LoVo (cell line): ENCODE measurements at places on chromosomes 6 and 20.
A peak's percentile ranks its signal among the peaks of the same experiment; 100 is the strongest.

DNA sequence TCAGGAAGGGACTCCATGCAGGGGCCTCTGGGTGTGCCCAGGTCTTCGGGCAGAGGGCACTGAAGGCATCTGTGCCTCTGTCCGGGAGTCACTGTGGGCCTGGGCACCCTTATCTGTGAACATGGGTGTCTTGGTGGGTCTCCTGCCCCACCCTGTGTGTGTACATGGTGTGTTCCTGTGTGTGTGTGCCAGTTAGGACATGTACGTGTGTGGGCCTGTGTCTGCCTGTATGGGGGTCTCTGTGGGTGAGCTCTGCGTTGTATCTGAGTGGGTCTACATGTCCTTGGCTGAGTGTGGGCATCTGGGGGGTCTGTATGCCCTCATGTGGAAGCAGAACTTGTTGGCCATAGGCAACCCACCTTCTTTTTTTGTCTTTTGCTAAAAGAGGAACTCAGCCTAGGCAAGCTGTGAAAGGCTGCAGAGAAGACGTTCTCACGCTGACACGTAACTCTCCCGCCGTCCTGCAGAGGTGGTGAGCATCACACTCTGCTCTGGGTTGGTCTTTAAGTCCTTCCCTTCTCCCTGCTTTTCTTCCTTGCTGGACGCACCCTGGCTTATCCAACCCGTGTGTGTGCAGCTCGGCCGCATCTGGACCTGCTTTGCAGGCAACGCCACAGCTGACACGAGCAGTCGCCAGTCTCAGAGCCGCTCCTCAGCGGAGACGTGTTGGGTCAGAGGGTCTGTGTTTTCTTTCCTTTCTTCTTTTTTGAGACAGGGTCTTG, 532 bp upstream of the NPBWR2 start:
- no peak for DNase-seq

DNA sequence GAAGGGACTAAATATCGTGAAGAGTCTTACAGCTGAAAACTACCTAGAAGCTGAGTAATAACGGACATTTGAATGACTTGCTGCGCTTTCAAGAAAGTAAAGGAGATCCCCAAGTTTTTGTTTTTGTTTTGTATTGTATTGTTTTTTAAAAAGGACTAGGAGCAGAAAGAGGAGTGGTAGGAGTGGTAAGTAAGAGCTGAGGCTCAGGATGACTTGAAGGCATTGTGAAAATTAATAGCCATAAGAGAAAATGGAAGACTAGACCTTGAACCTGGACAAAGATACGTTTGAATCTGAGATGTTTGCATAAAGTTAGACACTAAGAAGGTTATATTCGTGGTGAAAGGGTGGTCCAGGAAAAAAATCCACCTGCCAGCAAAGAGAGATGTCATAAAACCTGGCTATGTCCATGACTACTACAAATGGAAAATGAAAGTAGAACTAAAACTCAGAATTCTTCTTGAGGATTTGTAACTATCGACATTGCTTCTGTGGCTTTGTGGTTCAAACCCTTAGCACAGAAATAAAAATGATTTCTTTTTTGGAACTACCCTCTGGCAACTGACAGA, 824.8 kb upstream of the FLRT3 start:
- DNase-seq: peak; percentile 14

GRCh38 chr20:16488086-16488485, 85.2 kb downstream of the KIF16B start:
- no peak for DNase-seq

GRCh38 chr6:166027761-166028160, 139.9 kb downstream of the TBXT start:
- DNase-seq: no peak

GRCh38 chr6:33967265-33967767, 163.5 kb upstream of the MLN start:
- no peak for DNase-seq

DNA sequence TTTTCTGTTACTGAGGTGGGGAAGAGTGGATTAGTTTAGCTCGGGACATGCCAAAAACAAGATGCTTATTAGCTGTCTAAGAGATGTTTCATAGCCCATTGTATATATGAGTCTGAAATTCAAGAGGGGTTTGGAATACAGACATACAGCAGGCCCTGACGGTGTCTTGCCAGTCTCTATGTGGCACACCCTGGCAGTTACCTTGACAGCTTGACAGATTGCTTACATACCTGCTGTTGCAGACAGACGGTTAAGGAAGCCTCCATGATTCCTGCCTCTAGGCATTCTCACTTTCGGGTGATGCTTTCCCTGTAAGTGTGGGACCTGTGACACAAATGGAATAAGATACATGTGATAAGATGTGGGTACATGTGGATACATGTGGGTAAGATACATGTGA, 95.0 kb downstream of the QRSL1 start:
- no peak for DNase-seq

GRCh38 chr6:52704060-52704459, 33.1 kb downstream of the TMEM14A start:
- DNase-seq: no peak

DNA sequence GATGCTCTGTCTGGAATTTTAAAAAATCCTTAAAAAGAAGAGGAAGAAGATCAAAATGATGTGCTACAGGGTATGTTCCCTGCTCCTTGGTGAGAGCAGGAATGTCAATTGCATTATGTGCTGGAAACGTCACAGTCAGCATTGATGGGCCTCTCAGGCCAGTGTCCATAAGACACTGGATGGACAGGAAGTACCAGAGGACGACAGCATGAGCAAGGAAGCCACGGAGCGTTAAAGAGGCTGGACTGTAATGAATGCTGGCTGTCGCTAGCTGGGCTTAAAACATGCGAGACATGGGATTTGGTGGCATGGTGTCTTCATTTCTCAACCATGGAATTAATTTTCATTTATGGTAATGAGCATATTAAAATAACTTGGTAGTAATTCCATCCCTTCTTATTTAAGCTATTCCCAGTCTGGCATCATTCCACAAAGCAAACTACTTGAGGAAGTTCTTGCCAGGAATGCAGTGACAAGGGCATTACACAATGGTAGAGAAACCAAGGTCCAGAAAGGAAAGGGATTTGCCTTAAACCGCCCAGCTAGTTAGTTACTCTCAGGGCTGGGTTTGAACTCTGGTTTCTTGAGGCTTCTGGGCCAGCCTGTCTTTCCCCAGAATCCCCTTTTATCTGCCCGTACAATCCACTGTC, 166.6 kb upstream of the SOX4 start:
- DNase-seq: no peak

- no peak for DNase-seq
Observed at GRCh38 chr6:168124158-168124557, 45.1 kb upstream of the FRMD1 start.

DNA sequence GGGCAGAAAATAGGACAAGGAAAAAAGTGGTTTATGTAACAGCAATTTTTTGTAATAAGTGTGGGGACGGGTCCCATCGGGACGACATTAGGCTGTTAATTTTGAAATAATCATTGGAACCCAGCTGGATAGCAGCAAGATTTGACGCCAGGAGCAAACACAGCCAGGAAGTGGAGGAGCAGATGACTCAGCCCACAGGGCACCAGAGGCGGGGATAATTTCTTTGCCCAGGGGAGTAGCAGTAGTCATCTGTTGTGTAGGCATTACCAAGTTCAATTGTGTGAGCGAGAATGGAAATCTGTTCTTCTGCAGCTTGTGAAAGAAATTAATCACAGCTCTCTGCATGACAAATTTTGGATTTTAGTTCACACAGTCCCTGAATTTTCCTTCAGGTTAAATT, 22.6 kb upstream of the RIN2 start:
- peak; percentile 85 for DNase-seq

- DNase-seq: peak; percentile 59
Observed at GRCh38 chr6:7267466-7268091, 45.4 kb downstream of the SSR1 start.

- DNase-seq: no peak
Observed at GRCh38 chr20:11537032-11537431, 380.7 kb upstream of the BTBD3 start.

DNA sequence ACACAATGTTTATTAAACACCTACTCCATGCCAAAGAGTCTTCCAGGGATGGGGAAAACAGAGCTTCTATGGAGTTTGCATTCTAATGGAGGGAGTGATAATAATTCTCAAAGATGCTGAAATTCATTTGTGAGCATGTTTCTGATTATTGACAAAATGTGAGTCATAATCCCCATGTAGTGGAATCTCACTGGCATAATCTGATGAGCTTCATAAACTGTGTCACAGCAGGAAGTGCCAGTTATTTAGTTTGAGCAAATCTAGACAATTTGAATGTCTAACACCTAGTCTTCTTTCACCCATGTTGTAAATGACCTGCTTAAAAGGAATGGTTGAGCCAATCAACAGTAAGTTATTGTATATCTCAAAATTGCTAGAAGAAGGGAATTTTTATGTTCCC, 95.1 kb downstream of the KCNQ5 start:
- DNase-seq: no peak

DNA sequence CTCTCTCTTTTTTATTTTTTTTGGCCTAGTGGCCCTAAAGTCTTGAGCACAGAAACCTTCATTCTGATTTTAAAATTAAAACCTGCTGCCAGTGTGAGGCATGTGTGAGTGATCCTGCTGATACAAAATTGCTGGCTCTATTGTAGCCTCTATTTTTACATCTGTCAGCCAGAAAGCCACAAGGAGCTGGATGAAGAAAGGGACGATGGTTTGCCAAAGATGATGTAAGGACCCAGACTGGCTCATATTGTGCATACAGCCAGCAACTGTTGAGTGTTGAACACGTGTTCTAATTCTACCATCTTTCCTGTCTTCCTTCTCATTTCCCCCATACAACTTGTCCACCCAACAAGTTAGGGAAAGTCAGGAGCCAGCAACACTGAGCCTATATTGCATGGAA, 40.8 kb upstream of the ATXN1 start:
- no peak for DNase-seq
